ENCODE measurements at places on chromosomes 4 and X. TPM values are rescaled to one million over a fixed set of nuclear protein-coding genes. Genes with fewer than 3 reads are reported as not detected.
A peak's percentile ranks its signal among the peaks of the same experiment; 100 is the strongest.

The ACE2 gene
- total RNA-seq, result 2.5 TPM

The CCNB3 gene
- total RNA-seq, result 0.94 TPM

The SLC49A3 gene
- 4.1 TPM for total RNA-seq

DNA sequence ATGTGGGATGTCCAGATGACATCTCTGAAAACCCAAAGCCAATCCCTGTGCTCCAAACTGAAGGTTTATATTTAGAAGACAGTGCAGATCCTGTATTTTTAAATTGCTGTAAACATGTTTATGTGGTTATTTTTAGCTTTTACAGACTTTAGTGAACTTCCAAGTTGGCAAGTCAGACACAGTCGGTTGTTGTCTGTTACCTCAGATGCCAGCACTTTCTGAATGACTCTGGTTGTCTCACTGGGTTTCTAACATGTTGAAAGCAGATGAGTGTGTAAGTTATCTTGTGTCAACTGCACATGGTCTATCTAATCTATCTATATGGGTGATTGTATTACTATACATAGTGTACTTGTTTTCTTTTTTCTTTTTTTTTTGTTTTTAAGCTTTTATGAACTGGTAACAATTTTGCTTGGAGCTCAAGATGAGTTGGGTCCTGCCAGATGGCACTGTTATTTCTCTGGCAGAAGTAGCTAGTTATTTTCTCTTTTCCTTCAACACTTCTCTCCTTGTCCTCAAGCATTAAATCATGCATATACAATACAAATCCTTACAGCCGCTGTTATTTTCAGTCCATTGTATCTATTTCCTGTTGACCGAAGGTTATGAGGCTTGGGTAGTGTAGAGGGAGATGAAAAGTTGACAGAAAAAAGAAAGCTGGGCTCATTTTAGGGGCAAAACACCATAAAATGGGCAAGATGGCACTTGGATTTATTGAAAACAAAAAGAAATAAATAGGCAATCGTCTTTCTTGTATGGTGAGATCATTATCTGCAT is 66.3 kb downstream of the GAB1 start:
- H3K4me3 ChIP-seq, result no peak overlapping the region
- no peaks in the 10 kb centered on the region for H3K36me3 ChIP-seq
- no peak overlapping the region for H3K27ac ChIP-seq

- no peak overlapping the region for H3K27ac ChIP-seq
- no peaks in the 10 kb centered on the region for H3K36me3 ChIP-seq
- H3K4me3 ChIP-seq, result no peak overlapping the region
- no peak for DNase-seq
- no peaks in the 10 kb centered on the region for H3K4me1 ChIP-seq
- H3K27me3 ChIP-seq, result no peaks in the 10 kb centered on the region
Observed at GRCh38 chr4:109211671-109212070, 90.8 kb downstream of the COL25A1 start.

DNA sequence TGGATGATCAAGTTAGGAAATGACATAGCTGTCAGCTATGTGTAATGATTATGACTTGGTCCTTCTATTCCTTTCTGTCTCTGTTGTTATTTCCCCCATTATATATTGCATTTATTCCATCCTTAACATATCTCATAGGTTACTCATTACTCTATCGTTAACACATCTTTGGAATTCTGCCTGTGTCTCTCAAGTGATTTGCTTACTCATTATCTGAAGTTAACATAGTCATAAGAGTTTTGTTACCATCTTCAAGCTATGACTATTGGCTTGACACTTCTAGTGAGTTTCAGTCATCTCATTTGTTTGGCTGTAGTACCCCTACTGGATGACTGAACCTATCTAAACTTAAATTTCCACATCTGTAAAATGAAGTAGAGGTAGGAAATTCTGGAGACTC is 286.1 kb upstream of the PPP1R2C start:
- H3K4me3 ChIP-seq, result no peak overlapping the region
- no peaks in the 10 kb centered on the region for H3K4me1 ChIP-seq
- no peaks in the 10 kb centered on the region for H3K36me3 ChIP-seq
- no peak for DNase-seq

DNA sequence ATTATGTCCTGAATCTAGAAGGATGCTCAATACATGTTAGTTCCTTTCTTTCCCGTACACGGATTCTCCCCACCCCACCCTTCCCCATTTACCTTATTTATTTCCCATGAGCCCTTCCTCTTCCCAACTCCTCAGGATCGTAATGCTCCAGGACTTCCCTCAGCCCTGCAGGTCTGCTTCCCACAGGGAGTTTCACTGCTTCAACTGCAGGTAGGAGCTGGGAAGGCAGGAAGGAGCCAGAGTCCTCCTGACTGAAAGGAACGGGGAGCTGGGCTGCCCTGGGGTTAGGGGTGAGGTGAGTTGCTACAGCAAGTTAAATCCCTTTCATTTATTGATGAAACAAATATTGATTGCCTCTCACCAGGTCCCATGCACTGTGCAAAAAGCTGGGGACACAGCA is 33.2 kb downstream of the SAT1 start:
- no peaks in the 10 kb centered on the region for H3K36me3 ChIP-seq
- no peak overlapping the region for H3K4me3 ChIP-seq
- no peak for DNase-seq
- no peaks in the 10 kb centered on the region for H3K4me1 ChIP-seq

DNA sequence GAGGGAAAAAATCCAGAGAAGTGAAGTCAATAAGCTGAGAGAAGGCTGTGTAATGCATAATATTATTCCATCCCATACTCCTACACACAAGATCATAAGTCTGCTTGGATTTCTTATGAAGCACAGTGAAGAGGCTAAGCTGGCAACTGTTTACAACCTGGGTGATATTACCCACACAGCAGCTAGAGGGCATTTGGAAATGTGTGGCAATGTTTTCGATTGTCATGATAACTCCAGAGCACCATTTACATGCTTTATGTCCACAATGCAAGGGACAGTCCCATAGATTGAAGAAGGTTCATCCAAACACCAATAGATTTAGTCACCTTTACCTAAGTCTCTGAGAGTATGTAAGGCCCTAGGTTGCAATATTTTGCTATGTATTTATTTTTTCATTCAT is 412.2 kb downstream of the PPP3CA start:
- no peaks in the 10 kb centered on the region for H3K36me3 ChIP-seq
- H3K4me1 ChIP-seq, result no peaks in the 10 kb centered on the region
- H3K27me3 ChIP-seq, result no peaks in the 10 kb centered on the region
- no peak overlapping the region for H3K4me3 ChIP-seq
- DNase-seq, result no peak

GRCh38 chr4:152806501-152807125 is 26.9 kb downstream of the ARFIP1 start:
- no peak overlapping the region for H3K27ac ChIP-seq
- H3K36me3 ChIP-seq, result no peaks in the 10 kb centered on the region
- no peak for DNase-seq
- H3K4me1 ChIP-seq, result no peaks in the 10 kb centered on the region
- H3K27me3 ChIP-seq, result no peaks in the 10 kb centered on the region
- H3K4me3 ChIP-seq, result no peak overlapping the region

- no peak within 1 kb of the TSS for H3K27ac ChIP-seq
- peak within 1 kb of the TSS; percentile 58 for H3K4me3 ChIP-seq
- H3K36me3 ChIP-seq, result no peaks in the 10 kb centered on the region
- peak; percentile 55 for DNase-seq
- no peaks in the 10 kb centered on the region for H3K4me1 ChIP-seq
- H3K27me3 ChIP-seq, result no peaks in the 10 kb centered on the region
Observed at GRCh38 chrX:51496501-51497291, at the start of gene NUDT11. Gene NUDT11 (minus strand): TSS chrX:51496592. CDS start chrX:51496444, 148 bp downstream.

DNA sequence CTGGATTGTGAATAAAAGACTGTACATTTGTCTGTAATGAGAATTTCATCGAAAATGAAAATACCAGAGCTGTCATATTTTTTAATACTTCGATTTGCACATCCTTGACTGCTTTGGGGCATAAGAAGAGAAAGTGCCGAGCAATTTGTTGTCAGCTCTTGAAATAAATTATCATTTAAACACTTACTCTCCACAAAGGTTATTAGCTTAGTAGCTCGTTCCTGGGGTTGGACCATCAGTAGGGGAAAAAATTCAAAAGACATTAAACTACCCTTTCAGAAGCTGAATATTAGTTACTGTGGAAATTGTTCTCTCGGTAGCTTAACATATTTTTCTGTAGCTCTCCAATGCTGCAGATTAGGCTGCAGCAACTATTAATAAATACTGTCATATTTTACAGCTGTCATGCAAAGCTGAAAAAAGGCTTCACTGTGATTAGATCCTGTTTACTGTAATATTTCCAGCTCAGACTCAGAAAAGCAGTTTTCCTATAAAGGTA is 76.9 kb downstream of the GRIA3 start:
- H3K4me3 ChIP-seq, result no peak overlapping the region
- no peaks in the 10 kb centered on the region for H3K4me1 ChIP-seq
- DNase-seq, result no peak

DNA sequence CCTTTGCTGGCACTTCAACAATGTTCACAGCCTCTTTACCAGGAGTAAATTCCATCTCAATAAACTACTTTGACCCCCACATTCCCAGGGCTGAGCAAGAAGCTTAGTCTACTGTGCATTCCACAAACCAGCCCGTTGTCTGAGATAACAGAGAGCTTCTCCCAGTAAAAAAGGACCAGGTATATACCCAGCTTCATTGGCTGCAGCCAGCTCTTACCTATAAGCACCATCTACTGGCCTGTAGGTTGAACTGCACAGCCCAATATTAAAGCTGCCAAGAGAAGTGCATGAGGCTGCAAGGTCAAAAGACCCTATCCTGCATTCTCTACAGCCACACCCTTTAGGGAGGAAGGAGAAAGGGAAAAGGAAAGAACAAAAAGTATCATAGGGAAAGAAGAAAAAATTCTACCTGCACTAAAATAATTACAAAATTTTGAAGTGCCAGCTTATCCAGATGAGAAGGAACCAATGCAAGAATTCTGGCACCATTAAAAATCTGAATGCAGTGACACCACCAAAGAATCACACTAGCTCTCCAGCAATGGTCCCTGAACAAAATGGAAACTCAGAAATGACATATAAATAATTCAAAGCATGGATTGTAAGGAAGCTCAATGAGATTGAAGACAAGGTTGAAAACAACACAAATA is 45.7 kb upstream of the INTU start:
- H3K4me1 ChIP-seq, result no peaks in the 10 kb centered on the region
- no peaks in the 10 kb centered on the region for H3K36me3 ChIP-seq
- no peaks in the 10 kb centered on the region for H3K27me3 ChIP-seq
- H3K4me3 ChIP-seq, result no peak overlapping the region
- no peak overlapping the region for H3K27ac ChIP-seq

DNA sequence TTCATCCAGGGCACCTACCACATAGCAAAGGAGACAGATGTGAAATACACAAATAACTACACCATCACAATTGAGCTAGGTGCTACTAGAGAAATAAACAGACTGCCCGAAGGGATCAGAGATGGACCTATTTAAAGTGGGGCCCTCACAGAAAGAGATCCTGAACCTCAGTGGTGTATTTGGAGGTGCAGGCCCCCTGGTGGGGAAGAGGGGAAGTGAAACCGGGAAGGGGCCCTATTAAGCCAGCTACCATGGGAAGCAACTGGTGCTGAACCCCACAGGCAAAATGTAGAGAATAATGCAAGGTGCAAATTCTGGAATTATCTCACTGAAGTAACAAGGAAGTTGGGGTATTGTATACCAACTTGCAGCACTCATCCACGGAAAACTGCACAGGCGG is 78.6 kb upstream of the FAM9A start:
- H3K27ac ChIP-seq, result no peak overlapping the region
- H3K4me1 ChIP-seq, result no peaks in the 10 kb centered on the region
- DNase-seq, result no peak
- no peaks in the 10 kb centered on the region for H3K36me3 ChIP-seq
